ENCODE measurements at places on chromosomes 11 and 22.

- DNase-seq, result no peak
Observed at GRCh38 chr11:85359859-85360258, 267.3 kb downstream of the DLG2 start.

- DNase-seq, result no peak
Observed at GRCh38 chr11:61912530-61912898, 4.9 kb downstream of the RAB3IL1 start.

DNA sequence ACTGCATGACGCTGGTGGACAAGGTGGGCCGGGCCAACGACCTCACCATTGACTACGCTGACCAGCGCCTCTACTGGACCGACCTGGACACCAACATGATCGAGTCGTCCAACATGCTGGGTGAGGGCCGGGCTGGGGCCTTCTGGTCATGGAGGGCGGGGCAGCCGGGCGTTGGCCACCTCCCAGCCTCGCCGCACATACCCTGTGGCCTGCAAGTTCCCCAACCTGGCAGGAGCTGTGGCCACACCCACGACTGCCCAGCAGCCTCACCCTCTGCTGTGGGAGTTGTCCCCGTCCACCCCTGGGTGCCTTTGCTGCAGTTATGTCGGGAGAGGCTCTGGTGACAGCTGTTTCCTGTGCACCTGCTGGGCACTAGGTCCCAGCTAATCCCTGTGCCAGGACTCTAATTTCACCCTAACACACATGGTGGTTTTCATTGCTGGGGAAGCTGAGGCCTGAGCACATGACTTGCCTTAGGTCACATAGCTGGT, 49.0 kb upstream of the PPP6R3 start:
- DNase-seq, result no peak

DNA sequence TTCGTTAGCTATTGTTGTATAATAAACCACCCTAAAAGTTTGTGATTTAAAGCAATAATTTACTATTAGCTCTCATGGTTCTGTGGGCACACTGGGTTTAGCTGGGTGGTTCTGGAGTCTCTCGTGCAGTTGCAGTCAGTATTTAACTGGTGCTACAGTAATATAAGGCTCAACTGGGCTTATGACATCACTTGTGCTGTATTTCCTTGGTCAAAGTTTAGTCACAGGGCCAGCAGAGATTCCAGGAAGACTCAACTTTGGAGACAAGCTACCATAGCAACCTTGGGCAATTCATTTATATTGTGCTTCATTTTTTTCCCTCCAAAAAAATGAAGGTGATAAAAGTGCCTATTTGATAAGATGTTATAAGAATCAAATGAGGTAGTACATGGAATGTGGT, 204.2 kb upstream of the GUCY1A2 start:
- DNase-seq, result no peak

DNA sequence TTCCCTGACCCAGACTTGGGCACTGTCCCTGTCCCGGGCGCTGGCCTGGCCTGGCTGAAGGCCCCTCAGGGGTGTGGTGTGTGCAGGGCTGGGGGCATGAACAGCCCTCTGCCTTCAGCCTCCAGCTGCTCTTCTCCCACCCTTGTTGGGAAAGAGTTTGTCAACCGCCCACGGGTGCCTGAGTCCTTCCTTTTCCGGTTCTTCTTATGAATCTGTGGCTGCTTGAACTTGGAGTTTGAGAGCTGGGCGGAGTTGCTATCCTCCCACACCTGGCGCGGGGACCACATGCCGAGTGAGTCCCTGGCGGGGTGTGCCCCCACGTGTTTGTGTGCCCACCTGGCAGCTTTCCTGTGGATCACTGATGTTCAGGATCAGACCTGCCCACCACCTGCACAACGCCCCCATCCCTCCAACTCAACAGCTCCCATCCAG, 13.4 kb downstream of the NFAM1 start:
- DNase-seq, result no peak

GRCh38 chr22:23240639-23241389, 60.5 kb downstream of the BCR start:
- peak; percentile 40 for DNase-seq

DNA sequence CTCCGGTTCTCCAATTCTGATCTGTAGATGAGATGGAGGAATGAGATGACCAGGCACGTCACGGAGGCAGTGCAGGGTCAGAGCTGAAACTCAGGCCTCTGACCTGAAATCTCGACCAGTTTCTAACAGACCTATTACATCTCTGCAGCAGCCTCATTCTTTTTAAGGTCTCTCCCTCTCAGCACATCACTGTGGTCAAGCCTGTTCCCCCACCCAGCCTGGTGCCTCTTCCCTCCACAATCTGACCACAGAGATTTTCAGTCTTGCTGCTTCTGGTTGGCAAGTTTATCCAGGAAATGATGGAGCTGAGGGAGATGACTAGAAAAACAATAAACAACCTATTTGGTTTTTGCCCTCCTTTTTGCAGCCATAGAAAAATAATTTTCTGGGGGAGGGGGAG, 9.5 kb downstream of the GRAMD1B start:
- DNase-seq, result peak; percentile 46

- DNase-seq, result no peak
Observed at GRCh38 chr11:102799681-102800340, 1.9 kb upstream of the MMP1 start.

DNA sequence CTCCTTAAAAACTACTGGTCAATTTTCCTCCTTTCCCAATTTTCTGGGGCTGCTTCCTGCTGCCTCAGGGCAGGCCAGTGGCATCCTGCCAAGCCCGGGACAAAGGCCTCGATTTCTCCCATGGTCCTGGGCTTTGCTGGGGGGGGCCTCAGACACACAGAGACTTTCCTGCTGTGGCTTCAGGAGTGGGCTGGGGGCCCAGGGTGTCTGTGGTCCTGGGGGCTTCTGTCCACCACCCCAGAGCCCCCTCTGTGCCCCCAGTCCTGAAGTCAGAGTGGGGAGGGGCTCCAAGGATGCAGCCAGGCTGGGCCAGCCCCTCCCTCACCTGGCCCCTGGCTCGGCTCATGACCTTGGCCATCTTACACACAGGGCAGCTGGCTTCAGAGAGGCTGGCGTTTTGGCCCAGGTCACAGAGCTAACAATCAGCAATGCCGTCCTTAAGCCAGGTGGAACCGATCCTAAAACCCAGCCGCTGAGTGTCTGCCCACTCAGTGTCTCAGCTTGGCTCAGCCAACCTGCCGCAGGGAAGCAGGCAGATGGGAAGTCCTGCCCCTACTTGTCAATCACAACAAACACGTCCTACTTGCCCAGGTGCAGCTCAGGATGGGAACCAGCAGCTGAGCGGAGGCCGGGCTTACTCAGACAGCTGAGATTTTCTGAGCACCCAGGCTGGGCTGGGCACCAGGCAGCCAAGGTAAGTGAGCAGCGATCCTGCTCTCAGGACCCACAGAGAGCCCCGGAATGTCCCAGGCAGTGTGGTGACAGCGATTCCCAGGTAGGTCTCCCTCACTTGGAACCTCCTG, 34.6 kb downstream of the OSBPL5 start:
- no peak for DNase-seq

DNA sequence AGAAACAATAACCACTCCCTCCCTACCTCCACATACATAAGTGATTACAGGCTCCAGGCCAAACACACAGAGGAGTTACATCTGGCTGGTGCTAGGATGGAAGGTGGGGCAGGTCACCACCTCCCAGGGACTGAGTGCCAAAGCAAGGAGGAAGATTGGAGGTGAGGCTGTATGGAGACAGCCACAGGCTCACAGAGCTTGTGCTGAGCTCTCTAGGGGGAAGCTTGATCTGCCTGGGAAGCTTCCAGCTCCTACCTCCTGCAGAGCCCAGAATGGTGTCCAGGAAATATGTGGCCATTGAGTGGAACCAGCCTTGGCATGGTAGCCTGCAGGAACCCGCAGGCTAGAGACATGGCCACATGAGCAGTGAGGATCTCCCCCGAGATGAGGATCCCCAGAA, 3.6 kb upstream of the MED15 start:
- DNase-seq, result no peak

DNA sequence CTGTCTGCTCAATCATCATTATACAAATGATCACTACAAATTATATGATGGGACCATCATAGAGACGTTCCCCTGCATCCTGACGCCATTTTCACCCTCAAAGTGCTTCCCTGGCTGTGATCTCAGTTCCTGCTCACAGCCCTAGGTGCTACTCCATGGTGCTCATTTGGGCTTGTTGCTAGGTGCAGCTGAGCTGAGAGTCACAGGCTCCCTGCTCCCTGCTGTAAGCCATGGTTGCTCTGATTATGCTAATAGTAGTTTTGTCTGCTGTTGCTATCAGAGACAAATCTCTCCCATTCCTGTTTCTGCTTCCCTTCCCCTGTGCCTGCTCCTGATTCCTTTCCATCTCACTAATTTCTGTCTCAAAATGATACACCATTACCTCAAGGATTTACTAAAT, 474.3 kb downstream of the METTL15 start:
- DNase-seq, result no peak

- DNase-seq, result no peak
Observed at GRCh38 chr11:120708511-120709183, 197.1 kb downstream of the GRIK4 start.

DNA sequence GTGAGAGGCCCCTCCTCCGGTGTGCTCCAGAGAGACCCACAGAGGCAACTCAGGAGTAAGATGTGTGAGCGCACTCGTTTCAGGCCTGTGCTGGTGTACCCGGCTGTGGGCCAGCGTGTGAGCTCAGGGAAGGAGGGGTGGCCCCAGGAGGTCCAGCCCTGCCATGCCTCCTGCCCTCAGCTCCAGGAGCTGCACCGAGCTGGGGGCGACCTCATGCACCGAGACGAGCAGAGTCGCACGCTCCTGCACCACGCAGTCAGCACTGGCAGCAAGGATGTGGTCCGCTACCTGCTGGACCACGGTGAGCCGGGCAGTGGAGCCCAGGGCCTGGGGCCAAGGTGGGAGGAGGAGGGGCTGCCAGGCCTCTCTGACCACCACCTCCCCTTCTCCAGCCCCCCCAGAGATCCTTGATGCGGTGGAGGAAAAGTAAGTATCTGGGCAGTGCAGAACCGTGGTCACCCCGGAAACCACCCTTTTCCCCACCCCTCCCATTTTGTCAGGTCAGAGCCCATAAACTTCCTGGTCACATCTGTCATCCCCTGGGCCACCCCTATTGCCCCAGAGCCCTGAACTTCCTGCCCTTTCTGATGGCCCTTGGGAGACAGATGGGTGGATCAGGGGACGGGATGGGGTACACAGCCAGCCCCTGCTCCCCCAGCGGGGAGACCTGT, 2.5 kb upstream of the MDK start:
- DNase-seq, result no peak

- no peak for DNase-seq
Observed at GRCh38 chr22:35957589-35957988, 71.0 kb downstream of the RBFOX2 start.

GRCh38 chr11:114171257-114172054, 111.9 kb downstream of the ZBTB16 start:
- no peak for DNase-seq

GRCh38 chr22:35411102-35411501, 11.2 kb downstream of the MCM5 start:
- DNase-seq, result no peak
